Hepatic stellate cell (primary cell): ENCODE measurements at places on chromosomes 12 and 14.

DNA sequence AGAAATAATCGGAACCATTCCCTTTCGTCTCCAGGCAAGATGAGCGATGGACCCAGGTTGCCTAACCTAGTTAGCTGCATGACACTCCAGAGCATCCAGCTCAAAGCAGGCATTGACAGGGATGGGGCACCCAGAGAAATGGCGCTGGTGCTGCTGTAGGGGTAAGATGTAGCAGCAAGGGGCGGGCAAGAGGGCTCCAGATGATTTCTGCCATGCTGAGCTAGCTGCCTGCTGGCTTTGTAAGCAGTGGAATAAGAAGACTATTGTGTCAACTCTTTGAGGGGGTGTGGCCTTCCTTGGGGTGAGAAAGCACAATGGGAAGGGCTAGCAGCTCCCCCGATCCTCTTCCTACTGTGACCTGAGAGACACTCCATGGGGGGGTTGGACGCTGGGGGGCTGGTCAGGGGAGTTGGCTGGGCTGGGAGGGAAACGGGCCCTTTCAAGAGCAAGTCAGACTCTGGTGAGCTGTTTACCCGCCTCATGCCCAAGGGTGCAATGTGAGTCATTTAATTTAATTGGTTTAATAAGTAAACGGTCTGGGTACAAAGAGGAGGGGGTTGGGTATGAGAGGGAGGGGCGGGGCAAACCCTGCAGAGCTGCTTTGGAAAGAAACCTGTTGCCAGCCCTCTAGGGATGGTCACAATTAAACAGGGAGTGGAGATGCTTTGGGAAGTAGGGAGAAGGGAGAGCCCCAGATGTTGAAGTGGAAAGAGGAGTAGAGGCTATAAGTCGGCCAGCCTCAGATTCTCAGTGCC lies 50.5 kb downstream of the B4GALNT3 start:
- DNase-seq: no peak

GRCh38 chr14:73142216-73142615 lies 5.9 kb downstream of the PSEN1 start:
- DNase-seq: no peak

DNA sequence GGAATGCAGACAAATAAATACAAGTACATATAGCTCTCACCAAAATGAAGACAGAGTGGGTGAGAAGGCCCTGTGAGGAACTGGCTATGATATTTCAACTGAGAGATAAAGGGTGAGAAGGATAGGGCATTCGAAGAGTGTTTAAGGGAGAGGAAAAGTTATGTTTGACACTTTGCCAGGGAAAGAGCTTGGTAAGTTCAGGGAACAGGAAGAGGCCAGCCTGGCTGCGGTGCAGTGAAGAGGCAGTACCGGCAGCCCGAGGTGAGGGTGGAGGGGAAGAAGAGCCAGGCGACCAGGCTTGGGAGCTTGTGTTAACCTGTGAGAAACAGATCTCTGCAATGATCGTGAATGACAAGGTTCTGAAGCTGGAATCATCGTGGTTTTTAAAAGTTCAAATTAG lies 84.7 kb upstream of the RFX4 start:
- DNase-seq: no peak

DNA sequence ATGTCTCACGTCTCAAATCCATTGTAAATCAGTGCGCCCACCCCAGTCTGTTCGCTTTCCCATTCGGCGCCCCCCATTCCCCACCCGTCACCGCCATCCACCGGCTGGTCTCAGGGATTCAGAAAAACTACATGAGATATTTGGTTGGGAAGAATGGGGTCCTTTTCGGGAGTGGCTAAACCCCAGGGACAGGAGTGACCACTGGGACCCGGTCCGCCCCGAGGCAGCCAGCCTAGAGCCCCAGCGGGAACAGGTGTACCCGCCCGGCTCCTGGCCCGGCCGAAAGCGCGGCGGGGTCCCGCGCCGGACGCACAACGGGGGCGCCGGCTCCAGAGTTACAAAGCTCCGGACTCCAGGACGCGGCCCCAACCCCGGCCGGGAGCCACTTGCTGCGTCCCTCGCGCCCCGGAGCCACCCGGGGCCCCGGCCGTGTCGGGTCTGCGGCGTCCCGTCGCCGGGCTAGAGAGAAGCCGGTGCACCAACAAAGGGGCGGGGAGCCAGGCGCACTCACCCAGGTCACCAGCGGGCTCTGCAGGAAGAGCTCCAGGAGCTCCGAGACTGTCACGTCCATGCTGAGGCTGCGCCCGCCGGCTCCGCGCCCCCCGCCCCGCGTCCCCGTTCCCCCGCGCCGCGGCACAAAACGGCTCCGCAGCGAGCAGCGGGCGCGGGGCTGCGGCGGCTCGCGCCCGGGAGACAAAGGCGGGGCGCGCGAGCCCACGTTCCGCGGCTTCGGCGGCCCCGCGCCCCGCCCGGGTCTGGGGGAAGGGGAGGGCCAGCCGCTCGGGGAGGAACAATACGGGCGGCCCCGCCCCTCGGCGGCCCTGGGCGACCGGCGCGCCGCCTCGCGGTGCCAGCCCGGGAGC lies at the start of gene CCDC88C:
Gene CCDC88C (minus strand): TSS at position 701 of the 863 bp plus-strand sequence. CDS start 130 bp downstream, at position 571.
- peak; percentile 11 for DNase-seq

DNA sequence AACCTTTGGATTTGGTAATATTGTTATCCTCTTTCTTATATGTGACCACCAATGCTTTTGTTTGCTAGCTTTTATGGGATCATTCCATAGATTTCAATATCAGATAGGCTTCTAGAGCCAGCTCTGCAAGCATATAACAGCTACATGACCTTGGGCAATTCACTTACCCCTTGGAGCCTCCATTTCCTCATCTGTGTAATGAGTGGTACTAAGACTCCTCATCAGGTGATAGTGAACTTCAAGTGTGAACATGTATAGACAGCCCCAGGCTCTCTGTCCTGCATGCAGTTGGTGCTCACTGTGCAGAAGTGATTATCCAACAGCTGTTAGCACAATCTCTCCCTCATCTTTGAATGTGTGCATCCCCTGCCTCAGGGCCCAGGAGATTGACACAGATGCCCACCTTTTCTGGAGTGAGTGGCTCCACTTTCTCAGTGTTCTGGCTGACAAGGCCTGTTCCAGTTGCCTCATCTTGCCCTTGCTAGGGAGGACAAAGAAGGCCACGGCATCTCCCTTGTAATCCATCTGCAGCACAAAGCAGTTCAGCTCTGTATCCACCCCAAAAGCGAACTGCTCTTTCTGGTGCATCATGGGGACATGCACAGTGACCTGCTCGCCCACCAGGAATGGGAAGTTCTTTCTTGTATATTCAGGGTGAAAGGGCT lies 9.2 kb downstream of the SERPINA9 start:
- DNase-seq: no peak
